Activated T-cell treated with anti-CD3 and anti-CD28 coated beads, Interleukin-2, amount 50 U/mL, for 4 hours (primary cell): ENCODE measurements at places on chromosomes 12 and 14. TPM values are rescaled to one million over a fixed set of nuclear protein-coding genes. Genes with fewer than 3 reads are reported as not detected.

- no peak for DNase-seq
Measured at GRCh38 chr12:112820796-112821195, 29.2 kb downstream of the RPH3A start.

GRCh38 chr12:27163048-27163715, 80.8 kb upstream of the C12orf71 start:
- no peak for DNase-seq

- no peak for DNase-seq
Measured at GRCh38 chr14:22753586-22753985, 12.9 kb upstream of the OXA1L start.

- peak; percentile 86 for DNase-seq
Measured at GRCh38 chr12:121795034-121795968, 1.8 kb upstream of the RHOF start.

GRCh38 chr14:99961826-99962518, 103.2 kb upstream of the EVL start:
- DNase-seq: no peak

Gene LAG3
- total RNA-seq: 71.1 TPM

GRCh38 chr14:99755068-99755405, 38.2 kb upstream of the EML1 start:
- no peak for DNase-seq
